ENCODE measurements at places on chromosomes 16 and 17.

GRCh38 chr17:73369111-73369521 is 57.3 kb upstream of the CDC42EP4 start:
- no peak for DNase-seq

DNA sequence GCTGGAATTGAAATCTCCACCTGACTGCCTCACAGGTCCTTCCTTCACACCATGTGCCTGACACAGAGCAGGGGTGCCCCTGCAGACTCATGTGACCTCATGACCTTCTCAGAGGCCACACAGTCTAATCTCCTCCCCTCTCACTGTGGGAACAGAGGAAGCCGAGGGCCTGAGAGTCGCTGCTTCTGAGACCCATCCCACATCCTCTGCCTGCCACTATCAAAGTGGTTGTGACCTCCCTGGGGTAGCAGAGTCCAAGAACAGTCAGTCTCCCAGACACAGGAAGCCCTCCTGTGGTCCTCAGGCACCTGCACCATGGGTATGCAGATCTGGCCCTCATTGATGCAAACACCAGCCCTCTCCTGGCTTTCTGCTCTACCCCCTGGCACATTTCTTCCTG is 78.5 kb downstream of the RAB11FIP4 start:
- DNase-seq, result no peak

GRCh38 chr17:68505951-68506350 is 6.3 kb upstream of the PRKAR1A start:
- no peak for DNase-seq

DNA sequence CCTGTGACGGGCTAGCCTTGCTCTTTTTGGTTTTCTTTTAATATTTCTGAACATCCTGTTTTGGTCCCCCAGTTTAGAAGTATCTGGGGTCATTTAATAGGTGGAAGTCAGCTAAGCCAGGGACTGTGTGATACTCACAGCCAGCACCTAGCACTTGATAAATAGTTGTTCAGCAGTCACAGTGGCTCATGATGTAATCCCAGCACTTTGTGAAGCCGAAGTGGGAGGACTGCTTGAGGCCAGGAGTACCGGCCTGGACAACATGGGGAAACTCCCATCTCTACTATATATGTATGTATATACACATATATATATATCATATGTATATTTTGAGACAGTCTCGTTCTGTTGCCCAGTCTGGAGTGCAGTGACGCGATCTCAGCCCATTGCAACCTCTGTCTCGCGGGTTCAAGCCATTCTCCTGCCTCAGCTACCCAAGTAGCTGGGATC is 1.8 kb upstream of the ZNRF1 start:
- DNase-seq, result no peak

DNA sequence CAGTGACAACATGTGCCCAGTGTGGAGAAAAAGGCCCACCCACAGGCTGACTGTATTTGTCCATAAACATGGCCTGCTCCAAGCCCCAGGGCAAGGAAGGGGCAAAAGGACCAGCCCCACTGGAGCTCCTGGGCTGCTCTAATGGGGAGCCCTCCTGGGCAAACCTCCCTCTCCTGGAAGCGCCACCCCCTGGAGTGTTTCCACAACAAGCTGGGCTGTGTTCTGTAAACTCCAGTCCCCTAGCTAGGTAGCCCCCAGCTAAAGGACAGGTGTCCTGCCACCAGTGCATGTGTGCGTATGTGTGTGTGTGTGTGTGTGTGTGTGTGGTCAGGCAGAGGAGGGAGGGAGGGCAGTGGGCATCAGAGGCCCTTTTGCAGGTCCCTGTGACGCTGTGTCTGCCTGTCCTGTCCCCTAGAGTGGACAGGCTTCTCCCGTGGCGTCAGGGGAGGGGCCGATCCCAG is 11.3 kb upstream of the STAC2 start:
- no peak for DNase-seq

DNA sequence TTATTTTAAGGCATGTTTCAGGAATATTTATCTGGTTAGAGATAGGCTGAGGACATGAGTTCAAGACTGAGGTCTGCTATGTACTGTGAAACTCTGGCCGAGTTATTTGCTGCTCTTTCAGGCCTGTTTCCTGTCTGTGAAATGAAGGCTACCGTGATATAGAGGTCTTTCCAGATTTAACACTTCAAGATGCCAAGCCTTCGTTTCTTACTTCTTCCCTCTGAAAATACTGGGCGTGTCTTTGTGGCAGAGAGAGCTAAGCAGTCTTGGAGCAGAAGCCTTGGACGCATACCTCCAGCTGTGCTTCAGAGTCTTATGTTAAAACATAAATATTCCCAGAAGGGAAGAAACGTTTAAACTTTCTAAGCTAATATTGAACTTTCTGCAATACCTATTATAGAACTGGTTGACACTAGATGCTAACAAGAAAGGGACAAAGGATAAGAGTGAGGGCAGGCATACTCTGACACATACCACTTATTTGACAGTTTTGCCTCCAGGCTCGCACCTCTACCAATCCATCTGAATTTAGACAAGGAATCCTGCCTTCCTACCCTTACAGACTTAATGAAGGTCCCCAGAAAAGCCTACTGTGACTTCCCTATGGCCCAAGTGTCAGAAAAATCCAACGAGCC is 17.5 kb downstream of the WIPI1 start:
- no peak for DNase-seq

DNA sequence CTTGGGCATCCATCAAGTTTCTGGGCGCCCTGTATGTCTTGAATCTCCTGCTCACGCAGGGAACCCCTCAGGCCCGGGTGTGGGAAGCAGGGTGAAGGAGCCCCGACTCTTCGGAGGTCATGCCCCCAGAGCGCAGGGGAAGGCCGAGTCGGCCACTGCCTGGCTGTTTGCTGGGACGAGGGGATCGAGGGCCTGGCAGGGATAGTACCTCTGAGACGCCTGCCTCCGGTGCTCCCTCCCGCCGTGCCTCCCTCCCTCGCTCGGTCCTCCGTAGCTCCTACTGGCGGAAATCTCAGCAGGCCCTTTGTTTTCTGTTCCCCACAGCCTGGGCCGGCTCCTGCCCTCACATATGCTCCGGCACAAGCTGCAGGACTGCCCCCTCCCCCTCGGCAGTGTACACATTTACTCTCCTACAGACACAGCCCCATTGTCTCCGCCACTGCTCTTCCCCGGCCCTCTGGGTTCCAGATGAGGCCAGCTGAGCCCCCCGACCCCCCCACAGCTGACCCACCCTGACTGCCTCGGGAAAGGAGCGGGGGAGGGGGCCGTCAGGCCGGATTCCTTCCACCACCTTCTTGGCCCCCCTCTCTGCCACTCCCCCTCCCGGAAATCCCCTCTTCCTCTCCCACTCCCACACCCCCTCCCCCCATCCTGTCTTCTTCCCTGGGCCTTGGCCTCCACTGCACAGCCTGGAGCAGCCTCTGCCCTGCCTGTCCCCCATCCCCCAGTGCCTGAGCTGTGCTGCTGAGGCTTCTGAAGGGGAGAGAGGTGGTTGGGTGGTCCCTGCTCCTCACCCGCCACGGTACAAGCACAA is 1.4 kb downstream of the TRAF4 start:
- peak; percentile 64 for DNase-seq

GRCh38 chr17:10421900-10422542 is at the start of gene MYH8:
MYH8 (minus strand) TSS chr17:10421950; CDS start chr17:10420227, 1,723 bp downstream.
- DNase-seq, result no peak

DNA sequence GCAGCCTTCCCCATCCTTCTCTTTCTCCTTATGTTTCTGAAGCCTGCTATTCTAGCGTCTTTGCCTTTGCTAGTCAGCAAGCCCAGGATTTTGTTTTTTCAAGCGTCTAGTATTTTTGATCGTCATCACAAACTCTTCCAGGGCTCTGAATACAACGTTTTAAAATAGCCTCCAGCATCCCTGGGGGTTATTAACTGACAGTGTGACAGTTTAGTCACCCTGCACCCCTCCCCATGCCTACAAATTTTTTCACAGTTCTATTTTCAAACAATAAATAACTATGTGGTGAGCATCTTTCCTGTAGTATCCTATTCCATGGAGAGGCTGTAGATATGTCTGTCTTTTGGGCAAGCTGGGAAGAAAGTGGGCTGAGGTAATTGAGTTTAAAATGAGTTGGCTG is 280.9 kb downstream of the MAP2K4 start:
- no peak for DNase-seq

- DNase-seq, result no peak
Measured at GRCh38 chr17:80731323-80731722, 186.7 kb downstream of the RPTOR start.

GRCh38 chr17:79630821-79631639 is 20.2 kb upstream of the RBFOX3 start:
- DNase-seq, result peak; percentile 3

- no peak for DNase-seq
Measured at GRCh38 chr17:50487213-50488096, 8.8 kb downstream of the RSAD1 start.

DNA sequence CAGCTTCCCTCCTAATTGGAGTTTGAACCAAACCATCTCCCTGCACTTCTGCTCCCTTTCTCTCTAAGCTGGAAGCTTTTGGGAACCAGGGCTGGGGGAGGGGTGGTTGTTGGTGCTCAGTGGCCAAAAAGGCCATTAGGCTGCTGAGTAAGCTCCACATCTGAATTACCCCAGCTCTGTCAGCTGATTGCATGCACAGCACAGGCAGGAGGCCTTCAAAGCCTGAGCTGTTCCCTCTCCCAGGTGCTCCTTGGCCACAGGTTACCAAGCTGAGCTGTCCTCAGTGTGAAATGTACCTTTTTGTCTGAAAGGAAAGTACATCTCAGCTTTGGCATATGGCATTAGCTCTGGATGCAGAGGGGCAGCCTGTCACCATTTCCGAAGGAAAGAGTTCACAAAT is 6.2 kb upstream of the TBKBP1 start:
- DNase-seq, result no peak

GRCh38 chr17:19278729-19279128 is 41.6 kb downstream of the EPN2 start:
- DNase-seq, result no peak

- no peak for DNase-seq
Measured at GRCh38 chr16:49127103-49127502, 154.5 kb downstream of the CBLN1 start.

Measured in dorsolateral prefrontal cortex (tissue), 122 donors.